HS-27A (cell line): ENCODE measurements at places on chromosomes 3 and 15.

GRCh38 chr3:31106204-31106603 lies 211.7 kb upstream of the GADL1 start:
- DNase-seq, result peak; percentile 29

DNA sequence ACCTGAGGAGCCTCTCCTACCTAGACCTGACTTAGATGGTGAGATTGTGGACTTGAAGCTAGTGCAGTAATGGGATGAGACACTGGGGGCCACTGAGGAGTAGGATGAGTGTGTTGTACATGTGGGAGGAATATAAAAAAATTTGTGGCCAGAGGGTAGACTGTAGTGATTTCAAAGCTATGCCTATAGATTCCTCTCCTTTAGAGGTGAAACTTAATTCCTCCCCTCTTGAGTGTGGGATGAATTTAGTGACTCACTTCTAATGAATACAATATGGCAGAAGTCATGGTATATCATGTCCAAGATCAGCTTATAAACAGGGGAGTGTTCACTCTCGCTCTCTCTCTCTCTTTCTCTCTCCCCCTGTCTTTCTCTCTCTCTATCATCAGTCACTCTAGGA lies 6.7 kb downstream of the ZNF860 start:
- DNase-seq, result no peak

- no peak for DNase-seq
Measured at GRCh38 chr3:9625656-9626055, 23.6 kb upstream of the MTMR14 start.

DNA sequence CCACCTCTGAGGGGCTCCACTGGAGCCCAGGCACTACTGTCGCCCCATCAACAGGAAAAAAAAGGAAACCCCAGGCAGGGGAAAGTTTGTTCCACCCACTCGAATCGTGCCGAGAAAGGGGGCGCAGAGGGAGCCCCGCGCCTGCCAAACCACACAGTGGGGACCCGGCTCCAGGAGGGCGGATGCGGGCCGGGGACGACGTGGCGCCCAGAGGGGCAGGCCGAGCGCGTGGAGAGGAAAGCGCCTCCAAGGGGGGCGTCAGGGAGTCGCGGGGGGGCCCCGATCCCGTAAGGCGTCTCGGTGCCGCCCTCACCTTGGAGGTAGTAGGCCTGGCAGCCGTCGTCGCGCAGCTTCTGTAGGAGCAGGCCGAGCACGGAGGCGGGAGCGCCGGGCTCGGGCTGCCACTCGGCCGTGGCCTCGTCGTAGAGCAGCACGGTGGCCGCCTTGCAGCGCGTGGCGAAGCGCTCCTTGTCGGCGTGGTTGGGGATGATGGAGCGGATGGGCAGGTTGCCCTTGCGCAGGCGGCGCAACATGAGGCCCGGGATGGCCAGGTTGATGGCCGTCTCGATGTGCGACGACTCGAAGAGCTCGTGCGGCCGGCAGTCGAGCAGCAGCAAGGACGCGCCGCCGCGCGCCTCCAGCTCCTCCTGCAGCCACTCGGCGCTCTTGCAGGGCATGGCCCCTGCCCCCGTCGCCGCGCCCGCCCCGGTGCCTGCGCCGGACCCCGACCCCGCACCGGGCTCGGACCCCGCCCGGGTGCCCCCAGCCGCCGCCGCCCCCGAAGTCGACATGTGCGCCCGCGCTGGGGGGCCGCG lies 627 bp downstream of the DUSP7 start:
- DNase-seq, result no peak

GRCh38 chr3:126616931-126617330 lies 38.0 kb downstream of the TXNRD3 start:
- DNase-seq, result no peak

GRCh38 chr3:49132437-49133225 lies at the start of gene LAMB2:
TSS of gene LAMB2 (minus strand) at chr3:49133050. CDS start at chr3:49132867, 183 bp downstream.
- peak; percentile 79 for DNase-seq

DNA sequence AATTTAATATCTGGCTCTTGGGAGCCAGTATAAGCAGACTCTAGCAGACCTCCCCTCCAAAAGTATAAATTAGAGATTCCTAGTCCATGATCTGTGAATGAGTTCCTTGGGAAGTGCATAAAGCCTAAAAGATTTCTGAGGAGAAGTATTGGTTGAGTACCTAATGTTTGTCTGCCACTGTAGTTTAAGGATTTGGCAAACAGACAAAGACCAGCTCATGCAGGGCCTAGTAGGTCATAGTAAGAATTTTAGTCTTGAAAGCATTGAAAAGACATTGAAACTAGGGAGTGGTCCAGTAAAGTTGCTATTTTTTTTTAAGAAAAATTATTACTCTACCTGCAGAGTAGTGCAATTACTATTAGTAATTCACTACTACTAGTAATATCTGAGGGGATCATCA lies 67.5 kb downstream of the SPRED1 start:
- no peak for DNase-seq

DNA sequence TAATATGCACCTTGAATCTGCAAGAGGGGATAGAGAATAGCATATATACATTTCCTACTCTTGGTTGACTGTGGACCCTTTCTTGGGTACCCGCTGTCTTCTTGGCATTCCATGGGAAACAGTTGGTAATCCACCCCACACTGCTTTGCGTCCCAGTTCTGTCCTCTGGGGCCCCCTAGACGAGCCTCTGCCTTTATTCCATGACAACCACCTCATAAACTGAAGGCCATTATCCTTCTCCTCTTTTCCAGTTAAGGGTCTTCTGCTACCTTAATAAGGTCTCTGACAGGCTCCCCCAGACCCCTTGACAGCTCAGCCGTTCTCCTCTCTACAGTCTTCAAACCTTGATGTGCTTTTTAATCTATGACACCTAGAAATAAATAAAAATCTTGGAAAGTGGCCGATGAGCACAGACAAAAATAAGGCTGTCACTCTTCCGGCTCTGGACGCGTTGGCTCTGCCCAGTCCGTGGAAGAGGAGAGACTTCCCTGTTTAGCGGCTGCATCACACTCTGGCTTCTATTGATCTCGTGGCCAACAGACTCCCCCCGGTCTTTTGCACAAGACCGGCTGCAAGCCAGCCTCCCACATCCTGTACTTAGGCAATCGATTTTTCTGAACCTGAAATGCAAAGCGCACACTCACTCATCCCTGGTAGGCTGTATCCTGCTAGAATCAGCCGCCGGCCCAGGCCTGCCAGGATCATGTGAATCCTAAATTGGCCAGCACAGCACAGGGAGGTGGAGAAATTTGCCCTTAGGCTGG lies 251.0 kb upstream of the TLE3 start:
- no peak for DNase-seq

GRCh38 chr3:123373474-123373987 lies 75.4 kb downstream of the ADCY5 start:
- DNase-seq, result no peak

- DNase-seq, result no peak
Measured at GRCh38 chr3:110749006-110749405, 322.6 kb upstream of the NECTIN3 start.

- DNase-seq, result no peak
Measured at GRCh38 chr15:28979208-28979841, 93.6 kb downstream of the APBA2 start.

- no peak for DNase-seq
Measured at GRCh38 chr15:97903971-97904572, 56.4 kb upstream of the ARRDC4 start.

DNA sequence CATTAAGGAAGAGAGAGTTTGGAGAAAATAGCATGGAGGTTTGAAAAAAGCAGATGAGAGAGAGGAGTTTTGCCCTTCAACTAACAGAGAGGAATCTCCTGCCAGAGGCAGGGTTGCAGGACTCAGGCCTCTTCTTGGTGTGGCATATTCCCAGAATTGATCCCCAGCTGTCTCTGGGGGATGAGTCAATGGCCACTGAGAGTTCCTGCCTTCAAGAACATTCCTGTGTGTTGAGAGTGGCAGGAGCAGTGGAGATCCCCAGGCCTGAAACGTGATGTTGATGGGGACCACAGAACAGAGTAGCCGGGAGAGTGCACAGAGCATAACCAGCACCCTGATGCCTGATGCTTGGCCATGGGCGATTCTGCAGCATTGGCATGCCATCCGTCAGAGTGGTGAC lies 348.4 kb upstream of the THBS1 start:
- DNase-seq, result peak; percentile 87

- DNase-seq, result no peak
Measured at GRCh38 chr15:19973718-19974117, 567.9 kb downstream of the GOLGA6L6 start.

DNA sequence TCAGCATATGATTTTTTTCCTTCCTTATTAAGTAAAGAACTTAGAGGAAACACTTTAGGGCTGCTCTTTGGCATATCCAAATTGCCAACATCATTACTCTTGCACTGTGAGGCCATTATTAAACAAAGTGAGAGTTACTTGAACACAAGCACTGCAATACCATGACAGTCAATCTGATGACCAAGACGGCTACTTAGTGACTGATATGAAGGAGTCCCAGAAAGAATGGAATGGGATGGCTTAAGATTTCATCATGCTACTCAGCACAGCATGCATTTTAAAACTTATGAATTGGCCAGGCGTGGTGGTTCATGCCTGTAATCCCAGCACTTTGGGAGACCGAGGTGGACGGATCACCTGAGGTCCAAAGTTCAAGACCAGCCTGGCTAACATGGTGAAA lies 55.2 kb downstream of the FAM98B start:
- no peak for DNase-seq

- DNase-seq, result no peak
Measured at GRCh38 chr3:183185696-183186095, 23.2 kb upstream of the LAMP3 start.

DNA sequence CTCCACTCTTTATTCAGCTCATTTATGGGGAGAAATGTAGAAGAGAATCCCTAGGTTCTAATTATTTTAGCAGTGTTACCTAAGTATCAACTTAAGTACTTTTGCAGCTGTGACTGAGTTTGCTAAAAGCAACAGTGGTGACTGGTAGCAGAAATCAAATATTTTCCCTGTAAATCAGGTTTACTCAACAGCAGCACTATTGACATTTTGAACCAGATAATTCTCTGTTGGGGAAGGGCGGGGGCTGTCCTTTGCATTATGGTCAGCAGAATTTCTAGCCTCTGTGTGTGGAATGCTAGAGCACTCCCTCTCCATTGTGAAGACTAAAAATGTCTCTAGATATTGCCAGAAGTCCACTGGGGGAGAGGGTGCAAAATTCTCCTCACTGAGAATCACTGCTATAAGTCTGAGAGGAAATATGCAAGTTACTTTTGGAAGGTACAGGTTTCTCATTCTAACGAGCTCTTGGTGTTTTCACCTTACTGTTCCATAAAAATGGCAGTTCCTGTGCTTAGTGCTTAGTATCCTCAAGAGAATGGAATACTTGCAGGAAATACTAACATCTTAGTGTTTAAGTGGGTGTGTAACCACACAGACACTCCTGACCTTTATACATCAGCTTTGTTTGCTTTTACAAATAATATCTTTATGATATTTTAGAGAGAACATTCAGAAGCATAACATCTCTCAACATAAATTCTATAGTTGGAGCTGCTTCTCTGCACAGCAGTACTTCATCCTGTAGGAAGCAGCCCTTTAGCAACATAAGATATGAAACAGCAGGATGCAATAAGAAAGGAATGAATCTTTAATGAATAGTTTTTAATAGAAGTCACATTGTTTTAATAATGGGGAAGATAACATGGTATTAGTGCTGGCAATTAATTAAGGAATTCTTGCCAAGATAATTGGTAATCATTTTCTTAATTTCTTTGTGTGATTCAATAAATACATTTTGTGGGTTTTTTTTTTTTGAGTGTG lies 246.5 kb upstream of the GOLIM4 start:
- no peak for DNase-seq

DNA sequence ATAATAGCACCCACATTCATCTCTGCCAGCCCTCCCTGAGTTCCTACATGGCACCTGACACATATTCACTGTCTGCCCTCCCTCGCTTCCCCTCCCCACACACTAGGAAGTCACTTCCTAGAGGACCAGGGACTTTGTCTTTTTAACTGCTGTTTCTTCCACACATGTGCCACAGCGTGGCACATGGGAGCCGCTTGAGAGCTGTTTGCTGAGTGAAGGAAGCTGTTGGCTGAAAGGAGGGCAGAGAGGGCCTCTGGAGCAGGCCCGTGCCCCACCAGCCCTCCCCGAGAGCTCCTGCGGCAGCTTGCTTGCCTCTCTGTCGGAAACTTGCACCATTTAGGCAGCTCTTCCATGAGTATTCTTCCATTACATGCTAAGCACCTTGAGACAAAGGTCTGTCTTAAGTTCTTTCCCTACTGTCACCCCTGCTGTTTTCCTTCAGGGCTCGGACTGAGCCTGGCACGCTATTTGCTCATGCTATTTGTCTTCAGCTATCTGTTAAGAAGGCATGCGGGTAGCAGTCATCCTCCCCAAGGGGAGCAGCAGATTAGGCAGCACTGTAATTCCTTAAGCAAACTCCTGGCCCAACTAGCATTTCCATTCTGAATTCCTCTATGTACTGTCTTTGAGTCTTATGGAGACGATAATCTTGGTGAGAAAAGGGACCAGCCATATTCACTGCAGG lies 72.2 kb downstream of the CACNA1D start:
- DNase-seq, result no peak

- DNase-seq, result no peak
Measured at GRCh38 chr15:84400017-84400740, 164.6 kb downstream of the GOLGA6L4 start.

DNA sequence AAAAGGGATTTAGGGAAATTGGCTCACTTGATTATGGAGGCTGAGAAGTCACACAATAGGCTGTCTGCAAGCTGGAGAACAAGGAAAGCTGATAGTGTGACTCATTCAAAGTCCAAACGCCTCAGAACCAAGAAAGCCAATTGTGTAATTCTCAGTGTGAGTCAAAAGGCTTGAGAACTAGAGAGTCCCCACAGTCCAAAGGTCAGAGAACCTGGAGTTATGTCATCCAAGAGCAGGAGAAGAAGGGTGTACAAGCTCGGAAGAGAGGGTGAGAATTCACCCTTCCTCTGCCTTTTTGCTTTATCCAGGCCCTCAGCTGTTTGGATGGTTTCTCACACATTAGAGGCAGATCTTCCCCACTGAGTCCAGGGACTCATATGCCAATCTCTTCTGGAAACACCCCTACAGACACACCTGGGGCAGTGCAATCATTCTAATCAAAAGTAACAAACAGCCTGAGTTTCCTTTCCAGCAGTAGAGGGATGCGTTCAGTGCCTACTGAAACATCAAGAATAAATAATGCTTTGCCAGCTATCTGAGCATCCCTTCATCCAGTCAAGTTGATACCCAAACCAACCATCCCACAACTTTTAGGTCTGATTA lies 271.5 kb downstream of the SATB1 start:
- no peak for DNase-seq

DNA sequence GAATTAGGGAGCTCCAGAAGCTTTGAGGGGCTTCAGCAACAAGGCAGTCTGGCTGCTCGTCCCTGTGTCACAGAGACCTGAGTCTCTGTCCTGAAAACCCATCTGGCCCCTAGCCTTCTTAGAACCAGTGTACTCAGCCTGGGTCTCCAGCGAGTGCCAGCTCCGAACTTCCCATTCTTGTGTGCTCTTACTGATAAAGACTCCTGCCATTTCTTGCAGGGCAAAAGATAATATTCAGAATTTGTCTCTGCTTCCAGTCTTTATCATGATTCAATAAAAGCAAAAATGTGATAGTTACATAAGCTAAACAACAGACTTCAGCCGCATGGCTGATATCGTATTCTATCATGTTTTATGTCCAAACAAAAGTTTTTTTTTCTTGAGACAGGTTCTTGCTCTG lies 36.0 kb upstream of the BCL2A1 start:
- DNase-seq, result no peak
